Activated CD4-positive, alpha-beta T cell treated with anti-CD3 and anti-CD28 coated beads, Interleukin-2, amount 50 U/mL, for 4 hours (primary cell): ENCODE measurements at places on chromosomes 16 and 17.

DNA sequence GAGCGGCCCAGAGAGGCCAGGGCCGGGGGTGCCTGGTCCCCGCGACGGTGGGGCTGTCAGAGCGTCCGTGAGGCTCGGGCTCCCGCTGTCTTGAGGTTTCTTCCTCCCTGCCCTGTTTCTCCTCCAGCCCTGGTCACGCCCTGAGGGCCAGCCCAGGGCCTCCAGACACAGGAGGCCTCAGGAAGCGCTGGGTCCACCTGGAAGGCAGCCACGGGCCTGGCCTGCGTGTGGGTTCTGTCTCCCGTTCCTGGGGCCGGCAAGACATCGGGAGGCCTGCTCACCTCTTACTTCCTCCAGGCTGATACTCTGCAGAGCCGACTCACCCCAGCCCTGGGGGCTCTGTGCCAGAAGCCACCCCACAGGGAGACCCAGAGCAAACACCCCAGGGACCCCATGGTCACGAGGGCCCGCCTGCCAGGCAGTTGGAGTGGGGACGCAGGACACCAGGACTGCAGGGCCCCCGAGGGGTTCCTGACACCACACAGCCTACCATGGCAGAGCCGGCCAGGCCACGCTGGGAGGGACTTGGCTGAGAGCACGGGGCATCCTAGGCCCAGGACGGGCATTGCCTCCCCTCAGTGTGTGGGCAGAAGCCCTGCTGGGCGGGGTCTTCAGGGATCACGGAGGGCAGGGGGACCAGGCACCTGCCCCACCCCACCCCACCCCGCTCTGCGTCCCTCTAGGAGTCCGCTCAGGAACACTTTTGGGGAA, 18.9 kb upstream of the CACNA1H start:
- DNase-seq = no peak

GRCh38 chr17:45666046-45666600, 118.0 kb upstream of the CRHR1 start:
- no peak for DNase-seq

DNA sequence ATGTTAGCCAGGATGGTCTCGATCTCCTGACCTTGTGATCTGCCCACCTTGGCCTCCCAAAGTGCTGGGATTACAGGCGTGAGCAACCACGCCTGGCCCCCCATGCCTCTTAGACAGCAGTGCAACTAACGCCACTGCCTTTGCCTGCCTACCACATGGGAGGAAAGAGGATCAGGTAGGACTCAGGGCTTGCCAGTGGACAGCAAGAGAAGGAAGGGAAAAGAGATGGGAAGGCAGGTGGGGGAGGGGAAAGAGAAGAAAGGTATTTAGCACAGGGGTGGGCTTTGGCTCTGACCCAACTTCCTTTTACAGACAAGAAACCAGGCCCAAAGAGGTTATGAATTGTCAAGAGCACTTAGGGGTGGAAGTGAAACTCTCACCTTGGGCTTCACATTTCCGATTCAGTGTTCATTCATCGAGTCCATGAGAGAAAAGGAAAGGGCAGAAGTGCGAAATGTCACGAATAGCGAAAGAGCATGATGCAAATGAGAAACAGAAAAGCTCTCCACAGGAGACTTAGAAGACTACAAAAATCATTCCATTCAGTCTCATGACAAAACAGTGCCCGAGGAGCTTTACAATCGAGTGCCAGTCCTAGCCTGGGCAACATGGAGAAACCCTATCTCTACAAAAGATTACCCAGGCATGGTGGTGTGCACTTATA, 36.4 kb downstream of the CDK5R1 start:
- no peak for DNase-seq

GRCh38 chr16:66950971-66951790, 9.9 kb upstream of the CES3 start:
- no peak for DNase-seq

DNA sequence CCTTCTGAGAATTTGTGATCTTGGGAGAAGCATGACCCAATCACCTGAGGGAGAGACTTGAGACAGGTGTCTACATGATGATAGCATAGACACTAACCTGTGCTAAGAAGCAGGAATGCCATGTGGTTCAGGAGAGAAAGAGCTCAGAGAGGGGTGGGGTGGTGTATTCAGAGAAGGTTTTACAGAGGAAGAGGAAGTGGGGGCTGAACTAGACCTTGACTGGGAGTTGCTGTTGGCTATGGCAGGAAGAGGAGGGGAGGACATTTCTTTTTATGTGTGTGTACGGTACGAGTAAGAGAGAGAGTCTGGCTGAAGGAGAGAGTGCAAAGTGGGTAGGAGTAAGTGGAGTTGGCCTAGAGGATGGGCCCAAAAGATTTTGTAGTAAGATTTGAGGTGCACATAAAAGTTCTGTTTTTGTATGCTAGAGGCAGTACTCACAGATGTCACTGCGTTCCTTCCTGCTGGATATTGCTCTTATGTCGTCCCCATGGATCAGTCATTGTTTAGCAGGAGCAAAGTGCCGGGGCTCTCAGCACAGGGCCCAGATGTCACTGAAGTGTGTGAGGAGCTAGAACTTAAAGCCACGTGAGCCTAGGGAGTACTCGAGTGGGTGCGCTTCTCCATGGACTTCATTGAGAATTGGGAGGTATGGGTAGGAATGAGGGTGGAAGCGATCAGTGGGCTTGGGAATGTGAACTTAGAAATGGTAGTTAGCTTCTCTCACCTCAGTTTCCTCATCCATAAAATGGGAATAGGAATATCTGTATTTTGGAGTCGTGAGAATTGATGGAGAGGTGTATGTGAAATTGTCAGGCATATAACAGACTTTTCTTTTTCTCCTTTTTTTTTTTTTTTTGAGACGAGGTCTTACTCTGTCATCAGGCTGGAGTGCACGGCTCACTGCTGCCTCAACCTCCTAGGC, 22.1 kb downstream of the SLC7A6 start:
- no peak for DNase-seq

- DNase-seq = no peak
Observed at GRCh38 chr17:5701381-5701780, 117.1 kb upstream of the NLRP1 start.
